Adrenal gland (tissue), 19 donors: ENCODE measurements at places on chromosomes 7 and 10. TPM values are rescaled to one million over a fixed set of nuclear protein-coding genes. Genes with fewer than 3 reads are reported as not detected.

DNA sequence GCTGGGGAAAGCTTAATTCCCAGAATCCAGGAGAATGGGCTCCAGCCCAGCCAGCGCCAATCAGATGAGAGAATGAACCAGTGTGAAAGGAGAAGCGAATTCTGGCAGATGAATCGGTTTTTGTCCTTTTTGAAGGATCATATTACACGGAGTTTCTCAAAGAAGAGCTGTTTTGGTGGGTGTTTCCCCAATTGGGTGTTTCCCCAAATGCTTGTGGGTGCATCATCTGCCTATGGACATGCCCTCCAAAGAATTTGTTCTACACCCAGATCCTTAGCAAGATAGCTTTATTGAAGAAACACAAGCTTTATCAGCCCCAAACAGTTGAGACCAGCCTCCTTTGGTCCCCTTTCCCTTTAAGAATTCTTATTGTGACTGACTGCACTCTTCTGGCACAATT, 186.5 kb upstream of the GPR26 start:
- H3K27me3 ChIP-seq: peaks cover 3% of the 10 kb centered on the region
- DNase-seq: no peak
- no peak overlapping the region for H3K4me3 ChIP-seq
- no peaks in the 10 kb centered on the region for H3K36me3 ChIP-seq

- no peaks in the 10 kb centered on the region for H3K4me1 ChIP-seq
- H3K36me3 ChIP-seq: no peaks in the 10 kb centered on the region
- no peak overlapping the region for H3K4me3 ChIP-seq
- no peaks in the 10 kb centered on the region for H3K27me3 ChIP-seq
- DNase-seq: no peak
Measured at GRCh38 chr7:156504687-156505545, 135.7 kb upstream of the RNF32 start.

- peaks cover 12% of the 10 kb centered on the region for H3K4me1 ChIP-seq
- no peak for DNase-seq
- H3K36me3 ChIP-seq: no peaks in the 10 kb centered on the region
- H3K27ac ChIP-seq: no peak overlapping the region
Measured at GRCh38 chr7:143407287-143408251, 1.1 kb downstream of the EPHA1 start.

GRCh38 chr7:111561654-111561903, 713 bp downstream of the IMMP2L start:
- H3K27me3 ChIP-seq: no peaks in the 10 kb centered on the region
- no peaks in the 10 kb centered on the region for H3K36me3 ChIP-seq
- peak overlapping the region; percentile 44 for H3K4me3 ChIP-seq
- H3K27ac ChIP-seq: peak overlapping the region; percentile 91
- no peak for DNase-seq

DNA sequence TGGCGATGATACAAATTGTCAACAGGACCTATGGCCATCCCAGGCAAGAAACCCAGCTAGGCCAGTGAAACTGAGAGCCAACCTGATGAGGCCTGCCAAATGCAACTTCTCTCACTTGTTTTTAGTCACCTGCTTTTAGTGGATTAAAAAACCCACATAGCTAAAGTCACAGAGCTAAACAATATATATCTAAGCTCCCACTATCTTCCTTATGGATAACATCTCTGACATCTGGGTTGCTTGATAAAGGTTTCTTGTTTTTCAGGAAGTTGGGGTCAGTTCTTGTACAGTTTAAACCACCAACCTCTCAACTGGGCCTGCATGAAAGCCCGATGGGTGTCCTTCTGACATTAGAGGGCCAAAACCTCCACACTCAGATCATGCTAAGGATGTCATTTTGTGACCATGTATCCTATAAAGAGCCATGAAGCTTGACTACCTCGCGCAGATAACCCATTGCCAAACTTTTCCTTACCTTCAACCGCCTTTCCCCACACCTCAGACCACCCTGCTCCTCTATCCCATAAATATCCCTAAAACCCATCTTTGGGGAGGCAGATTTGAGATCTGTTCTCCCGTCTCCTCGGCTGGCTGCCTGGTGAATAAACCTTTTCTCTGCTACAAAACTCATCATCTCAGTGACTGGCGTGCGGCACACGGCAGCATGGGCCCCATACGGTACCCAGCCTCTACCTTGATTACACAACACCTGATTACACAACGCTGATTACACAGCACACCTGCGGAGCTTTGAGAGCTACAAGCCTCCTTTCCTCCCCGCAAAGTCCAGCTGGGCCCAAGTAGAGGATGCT, 797 bp upstream of the STMP1 start:
- H3K4me3 ChIP-seq: peak overlapping the region; percentile 96
- no peaks in the 10 kb centered on the region for H3K27me3 ChIP-seq
- no peaks in the 10 kb centered on the region for H3K36me3 ChIP-seq
- peaks cover 9% of the 10 kb centered on the region for H3K4me1 ChIP-seq
- peak overlapping the region; percentile 98 for H3K27ac ChIP-seq
- DNase-seq: no peak

- H3K36me3 ChIP-seq: no peaks in the 10 kb centered on the region
- no peak overlapping the region for H3K27ac ChIP-seq
- H3K4me1 ChIP-seq: no peaks in the 10 kb centered on the region
- no peaks in the 10 kb centered on the region for H3K27me3 ChIP-seq
- H3K4me3 ChIP-seq: no peak overlapping the region
- DNase-seq: no peak
Measured at GRCh38 chr7:131493081-131493480, 63.3 kb downstream of the PODXL start.

- no peaks in the 10 kb centered on the region for H3K36me3 ChIP-seq
- peaks cover 52% of the 10 kb centered on the region for H3K27me3 ChIP-seq
- DNase-seq: no peak
- H3K27ac ChIP-seq: no peak overlapping the region
- H3K4me3 ChIP-seq: no peak overlapping the region
Measured at GRCh38 chr10:110170142-110170971, 37.0 kb upstream of the MXI1 start.

DNA sequence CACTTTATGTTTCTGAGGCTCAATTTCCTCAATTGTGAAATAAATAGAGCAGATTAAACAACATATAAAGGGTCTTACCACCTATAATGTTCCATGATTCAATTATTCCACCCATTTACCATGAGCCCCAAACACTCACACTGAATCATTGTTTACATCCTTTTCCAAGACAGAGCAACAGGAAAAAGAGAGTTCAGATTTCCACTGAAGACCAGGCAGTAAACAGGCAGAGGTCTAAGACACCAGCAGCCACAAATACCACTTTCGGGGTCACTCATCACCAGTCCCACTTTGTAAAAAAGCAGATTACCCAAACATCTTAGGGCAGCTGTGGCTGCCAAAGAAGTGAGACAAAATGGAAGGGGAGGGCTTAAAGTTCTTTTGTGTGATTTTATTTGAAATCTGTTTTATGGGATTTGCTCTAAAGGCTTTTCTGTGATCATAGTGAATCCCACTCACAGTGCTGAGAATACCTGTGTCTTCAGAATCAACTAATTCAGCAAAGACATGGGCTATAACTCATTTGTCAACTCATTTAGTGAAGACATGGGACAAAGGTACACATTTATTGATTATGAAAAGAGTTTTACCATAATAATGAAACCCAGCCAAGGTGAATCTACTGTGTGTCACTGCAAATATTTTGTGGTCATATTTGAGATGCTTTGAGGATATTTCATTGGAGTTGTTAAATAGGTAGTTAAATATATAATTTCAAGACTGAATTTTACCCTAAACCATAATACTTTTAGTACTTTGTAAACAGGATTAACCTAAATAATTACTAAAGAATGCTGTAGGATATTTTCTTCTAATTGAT, 24.8 kb upstream of the DLD start:
- DNase-seq: no peak
- H3K27ac ChIP-seq: no peak overlapping the region
- no peaks in the 10 kb centered on the region for H3K4me1 ChIP-seq
- H3K36me3 ChIP-seq: no peaks in the 10 kb centered on the region

DNA sequence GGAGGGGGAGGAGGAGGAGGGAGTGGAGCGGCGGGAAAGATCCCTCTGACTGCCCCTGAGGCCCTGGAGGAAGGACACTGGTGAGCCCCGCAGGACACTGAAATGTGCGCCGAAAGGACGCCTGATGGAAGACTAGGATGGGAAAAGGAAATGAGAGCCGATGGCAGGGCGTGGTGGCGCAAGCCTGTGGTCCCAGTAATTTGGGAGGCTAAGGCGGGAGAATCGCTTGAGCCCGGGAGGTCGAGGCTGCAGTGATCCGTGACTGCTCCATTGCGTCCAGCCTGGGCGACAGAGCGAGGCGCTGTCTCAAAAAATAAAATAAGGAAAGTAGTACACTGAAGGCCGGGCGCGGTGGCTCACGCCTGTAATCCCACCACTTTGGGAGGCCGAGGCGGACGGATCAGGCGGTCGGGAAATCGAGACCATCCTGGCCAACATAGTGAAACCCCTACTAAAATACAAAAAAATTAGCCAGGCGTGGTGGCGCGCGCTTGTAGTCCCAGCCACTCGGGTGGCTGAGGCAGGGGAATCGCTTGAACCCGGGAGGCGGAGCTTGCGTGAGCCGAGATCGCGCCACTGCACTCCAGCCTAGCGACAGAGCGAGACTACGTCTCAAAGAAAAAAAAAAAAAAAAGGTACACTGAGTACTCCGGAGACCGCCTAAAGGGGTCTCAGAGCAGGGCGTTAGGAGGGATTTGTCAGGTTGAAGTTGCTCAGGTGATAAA, 561 bp upstream of the HNRNPF start:
- no peaks in the 10 kb centered on the region for H3K36me3 ChIP-seq
- H3K4me3 ChIP-seq: peak overlapping the region; percentile 45
- H3K4me1 ChIP-seq: peaks cover 25% of the 10 kb centered on the region
- H3K27ac ChIP-seq: peak overlapping the region; percentile 99

- H3K27ac ChIP-seq: no peak overlapping the region
- DNase-seq: no peak
- H3K36me3 ChIP-seq: no peaks in the 10 kb centered on the region
- no peaks in the 10 kb centered on the region for H3K4me1 ChIP-seq
Measured at GRCh38 chr10:131817866-131818509, 82.8 kb upstream of the PPP2R2D start.

- H3K36me3 ChIP-seq: no peaks in the 10 kb centered on the region
- no peak overlapping the region for H3K4me3 ChIP-seq
- DNase-seq: no peak
- no peaks in the 10 kb centered on the region for H3K4me1 ChIP-seq
- H3K27ac ChIP-seq: no peak overlapping the region
- peaks cover 25% of the 10 kb centered on the region for H3K27me3 ChIP-seq
Measured at GRCh38 chr7:19775578-19775977, 2.2 kb upstream of the TMEM196 start.

- H3K27ac ChIP-seq: no peak overlapping the region
- no peaks in the 10 kb centered on the region for H3K36me3 ChIP-seq
- H3K27me3 ChIP-seq: no peaks in the 10 kb centered on the region
- no peak for DNase-seq
- no peak overlapping the region for H3K4me3 ChIP-seq
Measured at GRCh38 chr10:97178074-97178473, 7.7 kb downstream of the SLIT1 start.

GRCh38 chr10:76906256-76906655, 731.4 kb downstream of the KCNMA1 start:
- no peaks in the 10 kb centered on the region for H3K4me1 ChIP-seq
- H3K27ac ChIP-seq: no peak overlapping the region
- H3K36me3 ChIP-seq: no peaks in the 10 kb centered on the region
- no peak overlapping the region for H3K4me3 ChIP-seq
- no peak for DNase-seq
- no peaks in the 10 kb centered on the region for H3K27me3 ChIP-seq

GRCh38 chr10:21170216-21170615, 273.1 kb upstream of the NEBL start:
- no peak for DNase-seq
- H3K27ac ChIP-seq: no peak overlapping the region
- H3K36me3 ChIP-seq: no peaks in the 10 kb centered on the region
- H3K27me3 ChIP-seq: peaks cover 4% of the 10 kb centered on the region

GRCh38 chr10:98361131-98362025, 53.6 kb downstream of the PYROXD2 start:
- DNase-seq: peak; percentile 88
- H3K36me3 ChIP-seq: no peaks in the 10 kb centered on the region
- no peaks in the 10 kb centered on the region for H3K27me3 ChIP-seq
- H3K4me3 ChIP-seq: no peak overlapping the region

DNA sequence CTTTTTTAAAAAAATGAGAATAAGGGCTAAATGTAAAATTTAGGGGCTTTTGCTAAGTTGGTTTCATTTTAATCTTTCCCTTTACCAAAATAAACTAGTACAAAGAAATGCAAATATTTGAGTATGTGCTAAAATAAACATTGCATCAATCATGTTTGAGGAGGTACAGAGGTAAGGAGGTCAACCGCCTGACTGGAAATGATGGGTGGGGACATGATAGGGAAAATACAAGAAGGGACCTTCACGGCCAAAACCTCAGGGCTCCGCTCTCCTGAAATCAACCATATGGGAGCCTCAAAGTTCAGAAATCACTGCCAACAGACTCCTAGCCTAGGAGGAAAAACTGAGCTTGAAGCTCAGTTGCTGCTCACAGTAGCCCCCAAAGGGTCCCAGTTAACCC, 207.6 kb downstream of the AHR start:
- no peak for DNase-seq
- H3K36me3 ChIP-seq: no peaks in the 10 kb centered on the region
- H3K4me3 ChIP-seq: no peak overlapping the region
- no peaks in the 10 kb centered on the region for H3K27me3 ChIP-seq
- H3K27ac ChIP-seq: no peak overlapping the region

GRCh38 chr7:106392590-106392989, 107.8 kb upstream of the NAMPT start:
- H3K4me1 ChIP-seq: no peaks in the 10 kb centered on the region
- DNase-seq: no peak
- H3K27me3 ChIP-seq: no peaks in the 10 kb centered on the region
- no peak overlapping the region for H3K4me3 ChIP-seq
- H3K36me3 ChIP-seq: no peaks in the 10 kb centered on the region

DNA sequence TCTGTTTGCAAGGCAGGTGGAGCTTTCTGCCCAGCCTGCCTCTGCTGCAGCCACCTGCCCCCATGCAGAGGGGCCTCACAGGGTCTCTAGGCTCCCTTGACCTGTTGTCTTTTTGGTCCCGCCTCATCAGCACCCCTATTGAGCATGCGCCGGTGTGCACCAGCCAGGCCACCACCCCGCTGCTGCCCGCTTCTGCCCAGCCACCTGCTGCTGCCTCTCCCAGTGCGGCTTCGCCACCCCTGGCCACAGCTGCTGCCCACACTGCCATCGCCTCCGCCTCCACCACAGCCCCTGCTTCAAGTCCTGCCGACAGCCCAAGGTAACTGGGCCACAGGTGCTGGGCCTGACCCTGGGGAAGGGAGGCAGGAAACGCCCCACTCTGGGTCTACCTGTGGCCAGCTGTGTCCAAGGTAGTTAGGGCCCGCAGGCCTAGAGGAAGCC, 38.1 kb downstream of the LDB3 start:
- H3K4me3 ChIP-seq: no peak overlapping the region
- DNase-seq: no peak
- no peaks in the 10 kb centered on the region for H3K27me3 ChIP-seq

DNA sequence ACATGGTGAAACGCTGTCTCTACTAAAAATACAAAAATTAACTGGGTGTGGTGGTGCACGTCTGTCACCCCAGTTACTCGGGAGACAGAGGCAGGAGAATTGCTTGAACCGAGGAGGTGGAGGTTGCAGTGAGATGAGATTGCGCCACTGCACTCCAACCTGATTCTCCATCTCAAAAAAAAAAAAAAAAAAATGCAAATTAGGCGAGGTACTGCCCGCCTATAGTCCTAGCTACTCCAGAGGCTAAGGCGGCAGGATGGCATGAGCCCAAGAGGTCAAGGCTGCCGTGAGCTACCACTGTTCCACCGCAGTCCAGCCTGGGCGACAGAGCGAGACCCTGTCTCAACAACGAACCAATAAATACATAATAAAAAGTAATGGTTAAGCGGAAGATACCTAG, 1.1 kb upstream of the EIF4H start:
- H3K27ac ChIP-seq: peak overlapping the region; percentile 99
- H3K27me3 ChIP-seq: no peaks in the 10 kb centered on the region

DLG5 gene
- total RNA-seq: 143 TPM

ANKRD7 gene
- total RNA-seq: 1.3 TPM

RHEB gene
- total RNA-seq: 163 TPM

FAM241B gene
- total RNA-seq: 2.3 TPM

OR2A1 gene
- total RNA-seq: 0.20 TPM

OR9A2 gene
- total RNA-seq: not detected

GRID2IP gene
- total RNA-seq: 0.11 TPM
